CMK (cell line): ENCODE measurements at places on chromosomes 1 and 21.

GRCh38 chr1:25554430-25554780 is 11.0 kb downstream of the LDLRAP1 start:
- no peak for DNase-seq

GRCh38 chr21:42320791-42321190 is 5.6 kb upstream of the TFF3 start:
- DNase-seq, result no peak

DNA sequence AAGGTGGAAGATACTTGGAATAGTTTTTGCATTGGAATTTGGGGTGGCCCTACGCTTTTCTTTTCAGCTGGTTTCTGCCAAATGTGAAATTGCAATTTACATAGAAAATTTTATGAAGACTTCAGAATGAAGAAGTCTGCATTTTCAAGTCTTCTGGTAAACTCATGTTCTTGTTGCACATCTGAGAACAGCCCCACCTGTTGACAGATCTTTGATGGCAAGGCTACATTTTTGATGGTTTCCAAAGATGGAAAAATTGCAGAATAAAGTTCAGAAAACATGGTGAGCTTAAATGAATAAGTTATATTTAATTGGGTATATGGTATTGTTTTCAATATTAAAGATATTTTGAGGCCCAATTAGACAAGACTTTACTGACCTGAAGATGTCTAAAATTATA is 25.4 kb downstream of the OLFM3 start:
- DNase-seq, result no peak

GRCh38 chr1:228286505-228287417 is 78.9 kb downstream of the OBSCN start:
- no peak for DNase-seq

DNA sequence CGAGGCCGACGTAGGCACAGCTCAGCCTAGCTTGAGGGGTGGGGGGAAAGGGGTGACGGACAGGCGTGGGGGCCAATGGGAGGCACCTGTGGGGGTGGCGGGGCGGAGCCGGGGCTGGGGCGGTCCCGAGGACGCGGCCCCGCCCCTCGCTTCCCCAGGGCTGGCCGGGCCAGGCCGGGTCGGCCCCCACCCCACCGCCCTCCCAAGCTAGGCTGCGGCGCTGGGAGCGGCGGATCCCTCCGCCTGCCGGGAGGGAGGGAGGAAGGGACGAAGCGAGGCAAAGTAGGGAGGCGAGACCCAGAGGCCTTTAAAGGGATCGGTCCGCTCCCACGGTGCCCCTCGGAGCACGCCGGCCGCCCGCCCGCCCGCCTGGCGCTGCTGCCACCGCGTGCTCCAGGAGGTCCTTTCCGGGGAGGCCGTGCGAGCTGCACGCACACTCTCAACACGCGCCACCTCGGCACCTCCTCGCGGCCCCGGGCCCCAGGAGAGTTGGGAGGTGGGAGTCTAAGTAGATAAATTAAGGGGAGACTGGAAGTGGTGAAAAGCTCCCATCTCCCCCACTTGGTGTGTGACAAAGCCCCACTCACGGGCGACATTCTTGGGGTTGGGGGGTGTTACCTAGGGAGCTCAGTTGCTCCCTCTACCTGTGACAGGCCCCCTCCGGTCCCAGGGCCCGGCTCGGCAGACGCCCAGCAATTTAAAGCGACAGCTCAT is 375 bp upstream of the MEF2D start:
- peak; percentile 93 for DNase-seq

DNA sequence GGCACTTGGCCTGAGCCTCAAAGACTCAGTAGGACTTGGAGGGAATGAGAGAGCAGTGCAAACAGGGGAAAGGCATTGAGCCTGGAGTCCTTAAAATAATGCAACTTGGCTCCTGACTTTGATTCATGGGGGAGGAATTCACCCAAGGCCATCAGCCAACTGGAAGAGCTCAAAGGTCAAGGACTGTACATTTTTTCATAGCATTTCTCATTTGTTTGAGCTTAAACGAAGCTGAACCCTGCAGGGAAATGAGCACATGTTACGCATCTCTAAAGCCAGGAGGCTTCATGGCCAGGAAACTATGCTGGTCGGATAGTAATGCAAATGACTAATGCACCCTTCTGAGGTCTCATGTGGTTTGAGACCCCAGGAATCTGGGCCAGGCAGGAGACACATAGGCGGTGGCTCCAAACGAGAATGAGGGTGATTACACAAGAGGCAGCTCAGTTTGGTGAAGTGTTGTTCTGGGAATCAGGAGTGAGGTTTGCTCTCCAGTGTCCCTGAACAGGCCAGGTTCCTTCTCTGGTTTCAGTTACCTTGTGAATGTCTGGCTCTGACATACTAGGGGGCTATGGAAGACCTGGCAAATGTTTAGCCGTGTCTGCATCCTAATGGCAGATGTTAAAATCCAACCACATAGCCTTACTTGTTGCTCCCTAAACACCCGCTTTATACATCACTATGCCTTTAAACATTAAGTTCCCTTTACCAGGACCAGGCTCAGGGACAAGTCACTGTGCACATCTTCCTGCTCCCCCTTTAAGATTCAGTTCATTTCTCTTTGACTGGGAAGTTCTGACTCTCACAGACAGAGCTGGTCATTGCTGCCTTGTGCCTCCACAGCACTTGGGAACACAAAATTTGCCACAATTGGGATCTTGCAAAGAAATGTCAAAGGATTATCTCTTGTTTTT is 503.9 kb upstream of the USP24 start:
- DNase-seq, result no peak

GRCh38 chr1:2163205-2163604 is 31.4 kb downstream of the FAAP20 start:
- no peak for DNase-seq

- DNase-seq, result no peak
These were observed 6.7 kb downstream of the TAGLN2 start for GRCh38 chr1:159918352-159919200.

DNA sequence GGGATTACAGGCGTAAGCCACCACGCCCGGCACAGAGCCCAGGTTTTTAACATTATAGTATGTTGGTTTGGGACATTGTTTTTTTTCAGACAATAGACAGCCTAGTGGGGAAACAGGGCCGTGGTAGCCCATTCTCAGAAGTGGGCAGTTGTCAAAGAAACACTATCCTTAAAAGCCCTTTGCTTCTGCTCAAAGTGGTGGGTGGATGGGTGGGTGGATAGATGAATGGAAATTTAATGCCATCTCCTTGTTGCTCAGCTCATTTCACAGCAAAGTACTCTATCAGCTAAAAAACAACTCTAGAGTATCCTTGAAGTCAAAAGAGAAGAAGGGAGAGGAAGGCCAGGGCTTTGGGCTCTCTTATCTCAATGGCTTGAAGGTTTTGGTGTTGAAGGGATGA is 137.8 kb downstream of the RRAGC start:
- DNase-seq, result no peak

DNA sequence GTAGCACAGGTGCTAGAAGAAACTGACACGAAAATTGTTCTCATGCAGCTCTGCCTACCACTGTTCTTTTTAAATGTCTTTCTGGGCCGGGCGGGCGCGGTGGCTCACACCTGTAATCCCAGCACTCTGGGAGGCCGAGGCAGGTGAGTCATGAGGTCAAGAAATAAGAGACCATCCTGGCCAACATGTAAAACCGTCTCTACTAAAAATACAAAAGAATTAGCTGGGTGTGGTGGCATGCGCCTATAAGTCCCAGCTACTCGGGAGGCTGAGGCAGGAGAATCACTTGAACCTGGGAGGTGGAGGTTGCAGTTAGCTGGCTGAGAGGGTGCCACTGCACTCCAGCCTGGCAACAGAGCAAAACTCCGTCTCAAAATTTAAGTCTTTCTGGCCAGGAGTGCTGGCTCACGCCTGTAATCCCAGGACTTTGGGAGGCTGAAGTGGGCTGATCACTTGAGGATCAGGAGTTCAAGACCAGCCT is 947 bp upstream of the RIT1 start:
- no peak for DNase-seq

GRCh38 chr21:42570362-42570761 is 56.7 kb downstream of the SLC37A1 start:
- no peak for DNase-seq

GRCh38 chr1:53022179-53022578 is 39.8 kb upstream of the PODN start:
- DNase-seq, result no peak

- no peak for DNase-seq
These were observed 241.6 kb downstream of the BACH1 start for GRCh38 chr21:29540289-29540688.

DNA sequence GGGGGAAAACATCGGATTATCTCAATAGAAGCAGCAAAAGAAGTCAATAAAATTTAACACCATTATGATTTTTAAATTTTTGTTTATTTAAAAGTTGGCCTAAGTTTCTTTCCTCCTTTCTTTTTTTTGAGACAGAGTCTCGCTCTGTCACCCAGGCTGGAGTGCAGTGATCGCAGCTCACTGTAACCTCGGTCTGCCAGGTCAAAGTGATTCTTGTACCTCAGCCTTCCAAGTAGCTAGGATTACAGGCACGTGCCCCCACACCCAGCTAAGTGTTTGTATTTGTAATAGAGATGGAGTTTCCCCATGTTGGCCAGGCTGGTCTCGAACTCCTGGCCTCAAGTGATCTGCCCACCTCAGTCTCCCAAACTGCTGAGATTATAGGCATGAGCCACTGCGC is 20.9 kb downstream of the SLC2A5 start:
- no peak for DNase-seq

- no peak for DNase-seq
These were observed 83.8 kb downstream of the ZC3H11B start for GRCh38 chr1:219529116-219529515.

GRCh38 chr1:78627321-78627720 is 7.1 kb downstream of the IFI44L start:
- no peak for DNase-seq

GRCh38 chr1:78712467-78713051 is 62.9 kb downstream of the IFI44 start:
- no peak for DNase-seq

DNA sequence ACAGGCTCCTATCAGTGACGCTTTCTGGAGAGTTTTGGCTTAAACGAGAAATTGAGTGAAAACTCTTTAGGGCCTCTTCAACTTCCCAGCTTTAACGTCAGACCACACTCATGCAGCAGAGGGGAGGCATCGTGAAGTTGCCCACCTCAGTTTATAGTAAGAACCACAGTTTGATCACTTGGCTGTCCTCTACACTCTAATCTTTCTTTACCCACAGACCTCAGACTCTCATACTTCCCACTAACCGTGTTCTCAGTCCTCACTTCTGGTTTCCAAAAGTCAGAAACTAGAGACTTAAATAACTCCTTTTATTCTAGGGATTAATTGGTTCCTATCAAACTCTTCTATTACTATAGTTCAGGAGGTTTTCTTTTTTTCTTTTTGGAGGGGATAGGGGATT is 302.2 kb downstream of the NTNG1 start:
- no peak for DNase-seq

DNA sequence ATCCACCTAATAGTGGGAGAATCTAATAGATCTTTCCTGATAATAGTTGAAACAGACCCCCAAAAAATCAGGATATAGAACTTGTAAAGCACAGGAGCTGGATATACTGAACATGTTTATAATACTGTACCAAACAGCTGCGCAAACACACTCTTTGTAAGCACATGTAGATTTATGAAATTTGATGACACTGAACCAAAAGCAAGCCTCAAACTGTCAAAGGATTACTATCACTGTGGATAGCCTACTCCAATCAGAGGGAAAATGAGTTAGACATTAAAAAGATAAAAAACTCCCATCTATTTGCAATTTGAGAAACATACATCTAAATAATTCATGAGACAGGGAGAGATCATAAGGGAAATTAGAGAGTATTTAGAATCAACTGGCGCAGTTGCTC is 26.1 kb downstream of the RCAN3 start:
- no peak for DNase-seq

DNA sequence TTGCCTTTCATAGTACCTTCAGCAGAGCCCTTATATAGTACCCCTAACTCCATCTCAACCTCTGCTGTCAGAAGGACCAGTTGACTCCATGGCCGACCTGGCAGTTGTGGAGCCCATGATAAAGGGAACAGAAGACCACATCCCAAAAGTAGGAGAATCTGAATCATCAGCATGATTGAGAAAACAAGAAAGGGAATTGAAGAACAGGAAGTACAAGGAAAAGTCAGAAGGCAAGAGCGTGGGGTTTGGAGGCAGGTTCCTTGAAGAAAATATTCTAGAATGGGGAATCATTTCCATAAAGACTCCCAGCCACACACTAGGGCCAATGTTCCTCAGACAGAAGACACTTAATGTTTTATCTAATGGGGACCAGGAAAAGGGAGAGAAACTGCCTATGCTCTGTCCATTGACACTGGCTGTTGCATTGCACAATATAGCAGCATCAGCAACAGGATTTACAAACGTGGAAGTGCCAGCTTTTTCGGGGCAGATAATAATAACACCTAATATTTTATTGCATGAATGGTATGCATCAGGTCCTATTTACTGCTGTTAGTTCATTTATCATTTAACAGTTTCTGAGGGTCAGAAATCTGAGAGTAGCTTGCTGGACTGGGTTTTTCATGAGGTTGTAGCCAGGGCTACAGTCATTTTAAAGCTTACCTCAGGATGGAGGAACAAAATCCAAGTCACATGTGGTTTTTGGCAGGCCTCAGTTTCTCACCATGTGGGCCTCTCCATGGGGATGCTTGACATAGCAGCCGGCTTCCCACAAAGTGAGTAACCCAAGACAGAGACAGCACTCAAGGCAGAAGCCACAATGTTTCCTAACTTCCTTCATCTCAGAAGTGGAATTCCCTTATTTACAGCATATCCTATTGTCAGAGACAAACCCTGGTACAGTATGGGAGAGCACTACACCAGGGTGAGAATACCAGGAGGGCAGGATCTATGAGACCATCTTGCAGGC is 483.4 kb downstream of the PLPP3 start:
- no peak for DNase-seq

GRCh38 chr21:43266534-43266933 is 97.7 kb downstream of the CRYAA start:
- no peak for DNase-seq

GRCh38 chr1:209202830-209203532 is 380.5 kb upstream of the CAMK1G start:
- DNase-seq, result peak; percentile 15

DNA sequence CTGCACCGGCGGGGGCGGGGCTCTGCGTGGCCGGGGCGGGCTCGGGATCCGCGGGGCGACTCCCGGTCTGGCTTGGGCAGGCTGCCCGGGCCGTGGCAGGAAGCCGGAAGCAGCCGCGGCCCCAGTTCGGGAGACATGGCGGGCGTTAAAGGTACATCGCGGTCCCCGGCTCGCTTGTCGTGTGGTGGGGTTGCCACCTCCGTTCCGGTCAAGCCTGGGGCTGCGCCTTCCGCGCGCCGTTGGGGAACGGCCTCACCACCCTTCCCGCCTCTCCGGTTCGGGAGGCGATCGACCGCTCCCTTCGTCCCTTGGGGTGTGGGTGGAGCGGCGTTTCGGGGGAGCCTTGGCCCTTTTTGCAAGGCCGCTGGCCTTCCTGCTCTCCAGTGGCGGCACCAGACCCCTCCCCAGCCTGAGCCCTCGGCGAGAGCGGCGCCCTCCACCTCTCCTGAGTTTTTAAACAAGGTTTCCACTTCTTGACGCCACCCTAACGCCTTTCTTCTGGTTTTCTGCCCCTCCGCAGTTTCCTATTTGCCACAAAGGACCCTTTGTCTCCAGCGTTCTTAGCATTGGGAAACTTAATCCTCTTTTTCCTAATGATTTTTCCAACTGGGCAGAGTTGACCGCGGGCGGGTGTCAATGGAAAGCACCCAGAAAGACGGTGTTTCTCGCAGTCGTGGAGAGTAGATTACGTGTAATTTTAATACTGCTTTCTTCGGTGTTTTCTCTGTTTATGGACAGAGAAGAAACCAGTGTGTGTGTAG is at the start of the genes LEPR and LEPROT:
Gene LEPR (plus strand): TSS at position 79 of the 761 bp plus-strand sequence. CDS start 144,898 bp downstream, outside the sequence.
Gene LEPROT (plus strand): TSS at position 79 of the 761 bp plus-strand sequence. CDS start 57 bp downstream, at position 136.
- DNase-seq, result no peak

GRCh38 chr1:185045814-185046492 is 595 bp downstream of the RNF2 start:
- DNase-seq, result no peak
